H1 (cell line): ENCODE measurements at places on chromosomes 5 and 9. TPM values are rescaled to one million over a fixed set of nuclear protein-coding genes. Genes with fewer than 3 reads are reported as not detected.
A peak's percentile ranks its signal among the peaks of the same experiment; 100 is the strongest.

Gene TAS2R1
- total RNA-seq = not detected in 2 replicates

GRCh38 chr5:75335952-75336614 is 937 bp upstream of the HMGCR start:
- no peaks in the 10 kb centered on the region for H3K36me3 ChIP-seq
- peak overlapping the region; percentile 68 for H3K4me3 ChIP-seq
- H3K27ac ChIP-seq = peak overlapping the region; percentile 78
- H3K27me3 ChIP-seq = no peaks in the 10 kb centered on the region

DNA sequence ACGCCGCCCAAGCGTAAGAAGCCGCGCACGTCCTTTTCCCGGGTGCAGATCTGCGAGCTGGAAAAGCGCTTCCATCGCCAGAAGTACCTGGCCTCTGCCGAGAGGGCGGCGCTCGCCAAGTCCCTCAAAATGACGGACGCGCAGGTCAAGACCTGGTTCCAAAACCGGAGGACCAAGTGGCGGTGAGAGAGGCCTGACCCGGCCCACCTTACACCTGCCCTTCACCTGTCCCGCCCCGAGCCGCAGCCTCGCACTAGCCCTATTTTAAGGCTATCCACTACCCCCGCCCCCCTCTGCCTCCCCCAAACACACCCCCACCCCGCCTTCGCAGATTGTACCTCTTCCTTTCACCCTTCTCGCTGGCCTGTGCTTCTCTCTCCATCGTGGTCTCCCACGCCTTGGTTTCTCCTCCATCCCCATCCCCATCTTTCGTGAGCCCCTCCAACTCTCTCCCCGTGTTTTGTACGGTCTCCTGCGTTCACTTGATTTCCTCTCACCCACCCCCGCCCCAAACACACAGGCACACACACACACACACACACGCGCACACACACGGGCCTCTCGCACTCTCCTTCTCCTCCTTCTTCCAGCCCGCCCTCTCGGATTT is 1.3 kb downstream of the TLX3 start:
- H3K36me3 ChIP-seq = no peaks in the 10 kb centered on the region
- peak overlapping the region; percentile 51 for H3K4me3 ChIP-seq
- H3K27ac ChIP-seq = no peak overlapping the region
- DNase-seq = no peak
- H3K4me1 ChIP-seq = no peaks in the 10 kb centered on the region
- peaks cover 100% of the 10 kb centered on the region for H3K27me3 ChIP-seq

DNA sequence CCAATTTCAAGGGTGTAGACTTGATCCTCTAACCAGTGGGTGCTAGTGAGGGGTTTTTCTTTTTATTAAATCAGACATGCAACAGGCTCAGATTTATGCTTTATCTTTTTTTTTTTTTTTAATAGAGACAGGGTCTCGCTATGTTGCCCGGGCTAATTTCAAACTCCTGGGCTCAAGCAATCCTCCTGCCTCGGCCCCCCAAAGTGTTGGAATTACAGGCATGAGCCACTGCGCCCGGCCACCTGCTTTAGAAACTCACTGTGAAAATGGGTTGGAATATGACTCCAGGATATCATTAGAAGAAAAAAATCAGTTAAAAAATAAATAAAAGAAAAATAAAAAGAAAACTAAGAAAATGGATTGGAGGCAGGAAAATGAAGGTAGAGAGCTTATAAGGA is 50.7 kb downstream of the STOM start:
- H3K4me1 ChIP-seq = no peaks in the 10 kb centered on the region
- H3K27ac ChIP-seq = no peak overlapping the region
- no peaks in the 10 kb centered on the region for H3K27me3 ChIP-seq

DNA sequence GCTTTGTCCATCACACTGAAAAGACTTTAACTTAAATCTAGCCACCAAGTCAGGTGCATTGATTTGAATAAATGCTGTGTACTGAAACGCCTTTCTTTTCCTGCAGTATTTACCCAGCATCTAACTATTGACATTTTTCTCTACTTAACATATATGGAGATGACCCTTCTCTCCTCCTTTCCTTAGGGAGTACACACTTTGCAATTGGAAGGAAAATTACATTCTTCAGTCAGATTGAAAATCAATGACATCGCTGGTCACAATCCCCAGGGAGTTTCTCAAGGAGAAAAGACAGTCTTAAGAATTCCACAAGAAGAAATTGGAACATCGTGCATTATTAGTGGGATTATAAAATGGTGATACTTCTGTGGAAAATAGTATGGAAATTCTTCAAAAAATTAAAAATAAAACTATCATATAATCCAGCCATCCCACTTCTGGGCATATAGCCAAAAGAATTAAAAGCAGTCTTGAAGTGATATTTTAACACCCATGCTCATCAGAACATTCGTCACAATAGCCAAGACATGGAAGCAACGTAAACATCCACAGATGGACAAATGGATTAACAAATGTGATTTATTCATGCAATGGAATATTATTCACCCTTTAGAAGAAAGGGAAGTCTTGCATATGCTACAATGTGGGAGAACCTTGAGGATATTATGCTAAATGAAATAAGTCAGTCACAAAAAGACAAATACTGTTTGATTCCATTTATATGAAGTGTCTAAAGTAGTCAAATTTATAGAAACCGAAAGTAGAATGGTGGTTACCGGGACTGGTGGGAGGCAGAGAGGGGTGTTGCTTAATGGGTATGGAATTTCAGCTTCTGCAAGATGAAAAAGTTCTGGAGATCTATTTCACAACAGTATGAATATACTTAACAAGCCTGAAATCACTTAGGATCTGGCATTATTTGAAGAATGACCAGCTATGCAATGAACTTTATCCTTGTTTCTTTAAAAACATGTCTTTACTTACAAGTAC is 14.3 kb upstream of the FREM1 start:
- H3K36me3 ChIP-seq = no peaks in the 10 kb centered on the region
- no peaks in the 10 kb centered on the region for H3K4me1 ChIP-seq
- no peak for DNase-seq
- H3K27me3 ChIP-seq = no peaks in the 10 kb centered on the region
- H3K27ac ChIP-seq = no peak overlapping the region

DNA sequence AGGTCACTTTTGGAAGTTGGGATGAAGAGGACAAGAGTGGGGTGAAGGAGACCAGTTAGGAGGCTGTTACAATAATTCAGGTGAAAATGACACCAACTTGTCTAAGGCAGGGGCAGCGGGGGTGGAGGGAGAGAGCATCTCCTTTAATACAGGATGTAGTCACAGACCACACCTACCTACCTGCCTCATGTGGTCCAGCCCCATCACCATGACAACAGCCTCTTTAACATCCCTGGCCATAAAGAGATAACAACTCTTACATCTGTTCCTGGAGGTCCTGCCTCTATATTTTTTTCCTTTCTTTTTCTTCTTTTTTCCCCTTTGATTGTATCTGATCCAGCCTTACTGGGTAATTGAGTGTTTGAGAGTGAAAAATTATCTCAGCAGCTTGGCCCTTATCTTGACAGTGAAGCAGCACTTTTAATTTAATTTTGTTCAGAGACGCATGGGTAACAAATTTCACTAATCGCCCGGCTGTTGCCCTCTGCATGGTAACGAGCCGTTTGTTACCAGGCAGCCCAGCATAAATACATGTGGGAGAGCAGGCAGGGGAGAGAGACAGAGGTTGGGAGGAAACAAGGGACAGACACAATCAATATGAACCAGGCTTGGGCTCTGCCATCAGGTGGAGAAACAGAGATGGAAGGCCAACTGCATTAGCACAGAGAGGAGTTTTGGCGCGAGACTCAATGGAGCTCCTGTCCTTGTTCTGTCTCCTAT is 338.1 kb downstream of the ASTN2 start:
- H3K4me1 ChIP-seq = no peaks in the 10 kb centered on the region; the same call in 1 of the 2 replicates
- DNase-seq = no peak
- H3K4me3 ChIP-seq = no peak overlapping the region

DNA sequence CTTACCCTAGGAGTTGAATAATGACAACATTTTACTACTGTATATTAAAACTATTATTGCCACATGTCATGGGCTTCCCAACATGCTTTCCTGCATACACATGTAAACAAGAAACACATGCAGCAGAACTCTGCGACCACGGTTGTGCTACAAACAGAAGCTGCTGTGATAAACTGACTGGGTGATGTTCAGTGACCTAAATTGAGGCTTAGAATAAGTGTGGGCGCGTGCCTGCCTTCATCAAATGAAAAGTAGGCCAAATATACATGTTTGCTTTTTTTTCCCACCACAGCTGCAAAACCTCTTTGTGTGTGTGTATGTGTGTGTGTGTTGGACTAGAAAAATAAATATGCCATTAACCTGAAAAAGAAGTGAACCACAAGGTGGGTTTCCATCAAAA is 1202.1 kb downstream of the PTPRD start:
- H3K27me3 ChIP-seq = no peaks in the 10 kb centered on the region
- no peak overlapping the region for H3K4me3 ChIP-seq
- no peaks in the 10 kb centered on the region for H3K36me3 ChIP-seq
- no peaks in the 10 kb centered on the region for H3K4me1 ChIP-seq
- H3K27ac ChIP-seq = no peak overlapping the region
- no peak for DNase-seq

DNA sequence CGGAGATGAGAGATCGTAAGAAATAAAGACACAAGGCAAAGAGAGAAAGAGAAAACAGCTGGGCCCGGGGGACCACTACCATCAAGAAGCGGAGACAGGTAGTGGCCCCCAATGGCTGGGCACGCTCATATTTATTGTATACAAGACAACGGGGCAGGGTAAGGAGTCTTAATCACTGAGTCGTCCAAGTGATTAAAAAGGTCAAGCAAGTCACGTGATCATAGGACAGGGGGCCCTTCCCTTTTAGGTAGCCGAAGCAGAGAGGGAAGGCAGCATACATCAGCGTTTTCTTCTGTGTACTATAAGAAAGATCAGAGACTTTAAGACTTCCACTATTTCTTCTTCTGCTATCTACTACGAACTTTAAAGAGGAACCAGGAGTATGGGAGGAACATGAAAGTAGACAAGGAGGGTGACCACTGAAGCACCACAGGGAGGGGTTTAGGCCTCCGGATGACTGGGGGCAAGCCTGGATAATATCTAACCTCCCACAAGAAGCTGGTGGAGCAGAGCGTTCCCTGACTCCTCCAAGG is 24.6 kb upstream of the QSOX2 start:
- no peaks in the 10 kb centered on the region for H3K27me3 ChIP-seq
- H3K4me1 ChIP-seq = no peaks in the 10 kb centered on the region
